ENCODE measurements at places on chromosomes 6 and 20. TPM values are rescaled to one million over a fixed set of nuclear protein-coding genes. Genes with fewer than 3 reads are reported as not detected.

C20orf141 gene
- polyA plus RNA-seq = not detected

PM20D2 gene
- 7.4 TPM for polyA plus RNA-seq

DNA sequence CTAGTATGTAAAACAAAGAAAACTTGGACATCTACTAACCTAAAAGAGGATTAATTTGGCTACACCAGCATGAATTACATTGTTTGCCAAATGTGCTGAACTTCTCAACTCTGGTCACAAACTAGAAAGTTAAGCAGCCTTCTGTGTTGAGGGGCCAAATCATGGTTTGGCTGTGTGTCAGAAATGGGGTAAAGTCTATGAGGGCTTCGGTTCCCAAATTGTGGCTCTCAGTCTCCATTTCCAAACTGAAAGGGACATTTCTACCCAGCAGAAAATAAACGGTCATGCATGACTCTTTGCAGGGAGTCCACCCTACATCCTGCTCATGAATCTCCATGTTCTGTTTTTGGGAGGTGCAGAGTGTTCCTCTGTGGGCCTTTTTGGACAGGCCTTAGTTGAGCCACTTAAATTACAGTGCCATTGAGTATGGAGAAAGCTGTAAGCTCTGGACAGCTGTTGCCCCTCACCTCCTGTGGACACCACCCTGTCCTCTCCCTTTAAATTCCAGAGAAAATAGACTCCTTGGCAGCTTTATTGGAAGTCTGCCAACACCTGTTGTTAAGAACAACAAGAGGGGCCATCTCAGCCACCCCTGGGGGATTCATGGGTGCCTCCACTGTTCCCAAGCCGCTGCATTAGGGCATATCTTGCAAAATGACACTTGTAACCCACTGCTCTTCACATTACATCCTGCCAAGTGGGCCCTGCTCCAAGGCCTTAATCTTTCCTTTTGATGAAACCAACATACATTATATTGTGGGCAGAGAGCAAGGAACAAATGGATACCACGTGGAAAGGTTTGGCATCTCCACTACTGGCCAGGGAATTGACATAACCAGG is 27.5 kb upstream of the SNRPC start:
- DNase-seq = no peak

GRCh38 chr6:37576336-37576737 is 76.6 kb upstream of the CCDC167 start:
- no peak for DNase-seq

GRCh38 chr6:163412801-163413344 is 1.6 kb upstream of the QKI start:
- DNase-seq = no peak

GRCh38 chr20:62822788-62823651 is 6.2 kb downstream of the COL9A3 start:
- DNase-seq = peak; percentile 59
